Right cardiac atrium (tissue), 5 donors: ENCODE measurements at places on chromosomes 3 and 15. TPM values are rescaled to one million over a fixed set of nuclear protein-coding genes. Genes with fewer than 3 reads are reported as not detected.
A peak's percentile ranks its signal among the peaks of the same experiment; 100 is the strongest.

DNA sequence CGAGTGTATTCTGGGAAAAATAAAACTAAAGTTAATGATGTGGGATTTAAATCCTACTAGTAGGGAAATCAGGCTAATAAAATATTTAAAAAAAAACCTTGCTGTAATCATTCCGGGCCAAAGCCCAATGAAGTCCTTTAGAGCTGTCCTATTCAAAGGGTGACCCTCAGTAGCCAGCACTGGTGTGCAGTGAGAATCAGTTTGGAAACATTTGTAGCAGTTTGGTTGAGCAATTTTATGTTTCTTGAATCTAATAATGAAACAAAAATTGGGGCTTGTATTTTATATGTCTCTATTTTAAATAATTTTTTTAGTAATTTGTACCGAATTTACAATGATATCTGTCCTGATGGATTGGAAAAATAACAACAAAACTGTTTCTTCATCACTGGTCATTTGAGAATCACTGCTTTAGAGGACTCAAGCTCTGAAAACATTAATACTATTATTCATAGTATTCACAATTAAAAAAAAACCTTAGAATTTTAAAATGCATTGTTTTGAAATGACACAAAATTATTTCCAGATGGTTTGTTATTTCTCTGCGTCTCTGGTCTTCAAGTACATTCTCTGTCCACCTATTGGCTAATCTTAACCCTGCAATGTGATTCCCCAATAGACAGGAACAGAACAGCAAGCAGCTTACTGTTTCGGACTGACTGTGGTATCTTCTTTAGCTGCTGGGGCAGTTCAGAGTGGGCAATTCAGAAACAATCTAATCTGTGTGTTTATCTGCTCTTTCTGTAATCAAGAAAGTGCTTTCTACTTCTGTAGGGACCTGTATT is 71.2 kb downstream of the OTOL1 start:
- no peak for DNase-seq

Gene LPCAT4
- polyA plus RNA-seq = 36.8 TPM

Gene SMCO1
- polyA plus RNA-seq = 46.1 TPM

- DNase-seq = no peak
Observed at GRCh38 chr3:40120806-40121205, 188.7 kb upstream of the EIF1B start.

GRCh38 chr3:172096881-172097420 is 57.6 kb downstream of the FNDC3B start:
- no peak for DNase-seq

DNA sequence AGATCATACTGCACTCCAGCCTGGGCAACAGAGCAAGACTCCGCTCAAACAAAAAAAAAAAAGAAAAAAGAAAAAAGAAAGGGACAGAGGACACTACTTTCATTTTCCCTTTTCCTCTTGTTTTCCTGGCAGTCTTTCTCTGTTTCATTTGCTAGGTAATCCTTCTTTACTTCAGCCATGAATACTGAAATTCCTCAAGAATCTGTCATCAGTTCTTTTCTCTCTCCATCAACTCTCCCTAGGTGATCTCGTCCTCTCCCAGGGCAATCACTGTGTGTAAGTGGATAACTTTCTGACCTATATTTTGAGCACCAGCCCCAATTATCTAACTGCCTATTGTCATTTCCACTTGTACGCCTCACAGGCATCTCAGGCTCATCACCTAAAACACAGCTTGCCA is 51.5 kb downstream of the TTC23 start:
- DNase-seq = no peak

- DNase-seq = no peak
Observed at GRCh38 chr3:138748190-138748589, 86.5 kb downstream of the PIK3CB start.

Gene CAND2
- polyA plus RNA-seq = 36.6 TPM

- DNase-seq = no peak
Observed at GRCh38 chr3:117820658-117821299, 1111.2 kb downstream of the TUSC7 start.

DNA sequence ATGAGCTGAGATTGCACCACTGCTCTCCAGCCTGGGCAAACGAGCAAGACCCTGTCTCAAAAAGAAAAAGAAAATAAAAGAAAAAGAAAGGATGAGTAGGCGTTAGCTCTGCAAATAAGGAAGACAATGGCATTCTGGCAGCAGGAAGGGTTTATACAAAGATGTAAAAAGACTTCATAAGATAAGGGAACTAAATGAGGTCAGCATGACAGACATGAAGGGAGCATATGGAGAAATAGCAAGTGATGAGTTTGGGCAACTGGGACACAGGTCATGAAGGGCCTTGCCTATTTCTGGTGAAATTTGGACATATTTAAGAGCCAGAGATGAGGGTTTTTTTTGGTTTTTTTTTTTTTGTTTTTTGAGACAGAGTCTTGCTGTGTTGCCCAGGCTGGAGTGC is 24.5 kb downstream of the TMEM266 start:
- DNase-seq = no peak

DNA sequence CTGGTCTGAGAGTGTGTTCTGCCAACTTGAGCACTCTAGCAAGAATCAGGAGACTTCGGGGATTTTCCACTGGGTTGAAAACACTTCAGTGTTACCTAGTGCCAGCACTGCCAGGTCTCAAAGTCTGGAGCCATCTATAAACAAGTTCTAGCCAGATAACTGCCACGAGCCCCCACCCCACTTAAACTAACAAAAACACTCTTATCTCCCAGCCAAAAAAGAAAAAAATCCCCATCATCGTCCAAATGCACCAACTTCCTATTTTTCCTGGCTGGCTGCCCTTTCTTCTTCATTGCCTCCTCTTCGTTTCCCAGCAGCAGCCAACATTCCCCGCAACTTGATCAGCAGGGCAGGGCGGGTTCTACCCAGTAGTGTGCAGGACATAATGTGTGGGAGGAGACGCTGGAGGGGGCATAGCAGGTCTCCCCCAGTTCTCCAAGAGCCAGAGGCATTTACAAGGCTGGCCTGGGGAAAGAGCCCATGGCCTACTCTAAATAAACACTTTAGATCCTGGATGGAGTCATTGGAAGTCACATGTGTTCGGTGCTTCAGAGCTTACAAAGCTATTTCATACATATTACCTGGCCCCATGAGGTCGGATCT is 29.5 kb downstream of the C2CD4B start:
- DNase-seq = peak; percentile 46

DNA sequence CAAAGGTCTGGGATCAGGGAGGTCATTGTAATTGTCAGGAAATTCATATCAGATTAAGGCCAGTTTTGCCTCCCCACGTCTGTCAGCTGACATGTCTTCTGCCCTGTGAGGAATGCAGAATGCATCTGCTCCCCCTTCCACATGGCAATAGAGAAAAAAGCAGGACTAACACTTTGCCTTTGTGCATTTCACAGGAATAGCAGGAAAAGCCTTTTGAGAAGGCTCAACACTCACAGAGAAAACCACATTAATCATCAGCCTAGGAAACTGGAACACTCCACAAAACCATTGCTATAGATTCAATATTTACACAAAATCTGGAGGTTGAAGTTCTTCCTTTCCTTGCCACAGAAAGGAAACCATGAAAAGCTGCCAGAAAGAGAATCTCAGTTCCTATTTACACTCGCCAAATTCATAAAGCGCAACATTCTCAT is 165.2 kb upstream of the HES1 start:
- DNase-seq = no peak

- DNase-seq = no peak
Observed at GRCh38 chr3:18716101-18716500, 291.0 kb upstream of the SATB1 start.

DNA sequence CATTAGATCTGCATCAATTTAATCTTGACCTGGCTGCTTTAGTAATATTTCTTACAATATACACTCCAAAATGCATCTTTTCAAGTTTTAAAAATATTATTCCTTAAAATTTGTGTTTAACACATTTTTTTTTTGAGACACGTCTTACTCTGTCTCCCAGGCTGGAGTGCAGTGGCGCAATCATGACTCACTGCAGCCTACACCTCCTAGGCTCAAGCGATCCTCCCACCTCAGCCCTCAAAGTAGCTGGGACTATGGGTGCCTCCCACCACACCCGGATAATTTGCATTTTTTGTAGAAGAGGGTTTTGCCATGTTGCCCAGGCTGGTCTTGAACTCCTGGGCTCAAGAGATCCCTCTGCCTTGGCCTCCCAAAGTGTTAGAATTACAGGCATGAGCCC is 73.6 kb downstream of the ETV5 start:
- DNase-seq = no peak

DNA sequence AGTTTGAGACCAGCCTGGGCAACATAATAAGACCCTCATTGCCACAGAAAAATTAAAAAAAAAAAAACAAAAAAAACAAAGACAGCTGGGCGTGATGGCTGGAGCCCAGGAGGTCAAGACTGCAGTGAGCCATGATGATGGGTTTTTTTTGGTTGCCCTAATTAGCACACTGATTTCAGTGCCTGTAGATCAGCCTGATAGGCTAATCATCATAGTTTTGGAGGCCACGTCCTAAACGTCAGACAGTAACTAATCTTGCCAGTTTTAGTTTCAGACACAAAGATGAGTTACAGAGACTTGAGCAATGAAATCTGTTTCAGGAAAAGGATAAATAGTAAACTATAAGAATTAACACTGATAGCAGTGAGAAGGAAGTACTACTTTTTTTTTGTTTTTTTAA is 55.4 kb downstream of the LRCH3 start:
- DNase-seq = no peak

Gene STX19
- not detected for polyA plus RNA-seq

DNA sequence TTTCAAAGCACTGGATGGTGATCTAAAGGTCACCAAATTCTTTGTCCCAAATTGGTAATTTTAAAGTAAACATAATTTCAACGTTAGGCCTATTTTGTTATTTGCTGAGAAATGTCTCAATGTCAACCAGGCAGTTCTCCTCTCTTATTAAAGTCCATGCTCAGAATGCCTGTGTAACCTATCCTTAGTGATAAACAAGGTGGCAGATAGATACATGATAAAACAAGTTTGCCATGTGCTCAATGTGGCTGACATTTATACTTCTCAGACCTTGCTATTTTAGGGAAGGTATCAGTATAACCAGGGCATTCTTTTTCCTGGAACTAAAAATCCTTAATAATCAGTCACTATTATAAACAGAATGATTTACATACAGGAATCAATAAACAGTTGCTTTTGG is 8.5 kb downstream of the MBNL1 start:
- DNase-seq = no peak

Gene MORC1
- polyA plus RNA-seq = not detected

DNA sequence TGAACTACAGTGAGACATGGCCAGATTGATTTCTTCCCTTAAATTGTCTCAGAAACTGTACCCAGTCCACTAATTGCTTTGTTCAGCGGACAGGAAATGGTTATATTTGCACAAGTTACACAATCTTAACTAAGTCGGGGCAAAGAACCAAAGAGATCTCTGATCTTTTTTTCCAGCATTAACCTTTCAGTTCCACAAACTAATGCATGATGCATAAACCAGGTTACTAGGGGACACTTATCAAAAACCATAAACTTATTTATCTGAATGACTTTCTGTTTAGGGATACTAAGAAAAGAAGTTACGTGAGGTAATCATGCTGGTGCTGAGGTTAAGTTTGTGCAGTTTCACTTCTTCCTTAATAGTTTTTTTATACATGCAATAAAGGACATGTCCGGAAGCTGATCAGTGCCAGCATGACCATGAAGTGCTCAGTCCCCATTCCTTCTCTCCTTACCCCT is 22.4 kb downstream of the FNDC3B start:
- no peak for DNase-seq

GRCh38 chr3:191235331-191236314 is 36.6 kb downstream of the OSTN start:
- DNase-seq = no peak

Gene SIDT1
- polyA plus RNA-seq = 0.16 TPM

DNA sequence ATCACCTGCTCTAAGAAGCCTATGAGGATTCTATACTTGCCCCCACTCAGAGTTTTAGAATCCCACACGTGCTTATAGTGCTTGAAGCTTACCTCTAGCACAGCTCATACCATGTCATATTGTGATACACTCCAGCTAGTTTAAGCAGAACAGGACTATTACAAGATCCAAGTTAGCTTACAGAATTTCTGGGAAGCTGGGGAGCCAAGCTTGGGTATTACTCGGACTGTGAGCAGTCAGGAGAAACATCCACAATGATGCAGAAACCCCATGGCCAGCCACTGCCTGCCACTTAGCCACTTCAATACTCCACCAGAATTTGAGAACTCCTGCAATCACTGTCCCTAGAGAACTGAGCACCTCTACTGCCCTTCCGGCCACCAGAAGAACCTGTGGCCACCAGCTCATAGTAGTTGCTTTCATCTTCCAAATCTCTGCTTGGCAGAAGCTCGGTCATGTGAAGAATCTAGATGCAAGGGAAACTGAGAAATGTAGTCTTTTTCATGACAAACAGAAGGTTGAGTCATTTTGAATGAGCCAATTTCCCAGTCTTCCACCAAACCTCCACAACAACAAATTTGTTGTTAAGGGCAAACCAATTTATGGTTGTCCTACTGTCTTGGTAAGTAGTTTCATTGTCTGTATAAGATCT is 27.7 kb upstream of the SSR3 start:
- no peak for DNase-seq

DNA sequence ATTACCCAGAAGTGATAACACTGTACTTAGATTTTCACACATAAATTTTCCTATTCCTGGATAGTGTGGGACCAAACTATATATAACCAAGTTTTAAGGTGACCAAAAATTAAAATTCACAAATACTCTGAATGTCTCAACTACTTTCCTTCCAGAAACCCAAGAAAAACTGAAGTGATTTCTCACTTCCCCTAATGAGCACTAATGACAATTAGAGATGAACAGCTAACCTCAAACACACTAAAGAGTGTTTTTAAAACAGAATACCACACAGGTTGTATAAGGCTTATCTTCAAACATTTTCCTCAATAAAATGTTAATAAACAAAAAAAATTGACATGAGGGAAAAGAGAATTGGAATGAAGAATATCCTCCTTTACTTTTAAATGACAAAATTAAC is 188.2 kb downstream of the ZBTB20 start:
- DNase-seq = no peak

DNA sequence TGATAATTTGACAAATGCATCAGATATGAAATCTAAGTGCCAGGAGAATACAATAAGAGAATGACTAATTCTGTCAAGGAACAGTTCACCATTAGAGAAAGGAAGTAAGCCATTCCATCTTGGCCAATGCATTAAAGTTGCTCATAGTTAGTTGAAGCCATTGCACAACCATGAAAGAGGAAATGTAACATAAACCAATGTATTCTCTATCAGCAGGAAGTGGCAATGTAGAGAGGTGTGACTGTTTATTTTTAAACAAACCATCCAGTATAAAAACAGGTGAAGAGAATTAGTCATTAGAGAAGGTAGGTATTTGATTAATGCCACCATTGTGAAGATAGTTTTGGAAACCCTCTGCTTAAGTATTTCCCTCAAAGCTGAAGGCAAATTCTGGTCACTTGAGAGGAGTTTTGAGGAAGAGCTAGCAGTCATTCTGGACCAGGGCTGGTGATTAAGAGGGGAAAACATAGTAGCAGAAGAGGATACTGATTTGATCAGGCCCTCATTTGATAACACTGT is 10.7 kb upstream of the ANXA2 start:
- no peak for DNase-seq

DNA sequence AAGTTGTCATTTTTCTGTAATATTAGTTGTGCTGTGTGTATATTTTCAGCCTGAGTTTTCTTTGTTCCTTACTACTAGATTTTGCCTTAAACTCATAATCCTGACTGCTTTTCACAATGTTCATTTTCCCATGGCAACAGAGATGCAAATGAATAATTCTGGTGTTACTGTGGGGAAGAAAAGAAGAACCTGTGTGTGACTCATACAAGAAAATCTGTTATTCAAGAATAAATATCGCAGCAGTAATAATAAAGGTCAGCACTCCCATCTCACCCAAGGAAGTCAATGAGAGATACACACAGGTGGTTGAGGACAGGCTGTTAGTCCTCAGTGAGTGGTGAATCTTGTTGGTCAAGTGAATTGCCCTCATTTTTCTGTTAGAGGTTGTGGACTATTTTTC is 656.6 kb upstream of the NAALADL2 start:
- no peak for DNase-seq
